ENCODE measurements at places on chromosomes 5 and 9.

DNA sequence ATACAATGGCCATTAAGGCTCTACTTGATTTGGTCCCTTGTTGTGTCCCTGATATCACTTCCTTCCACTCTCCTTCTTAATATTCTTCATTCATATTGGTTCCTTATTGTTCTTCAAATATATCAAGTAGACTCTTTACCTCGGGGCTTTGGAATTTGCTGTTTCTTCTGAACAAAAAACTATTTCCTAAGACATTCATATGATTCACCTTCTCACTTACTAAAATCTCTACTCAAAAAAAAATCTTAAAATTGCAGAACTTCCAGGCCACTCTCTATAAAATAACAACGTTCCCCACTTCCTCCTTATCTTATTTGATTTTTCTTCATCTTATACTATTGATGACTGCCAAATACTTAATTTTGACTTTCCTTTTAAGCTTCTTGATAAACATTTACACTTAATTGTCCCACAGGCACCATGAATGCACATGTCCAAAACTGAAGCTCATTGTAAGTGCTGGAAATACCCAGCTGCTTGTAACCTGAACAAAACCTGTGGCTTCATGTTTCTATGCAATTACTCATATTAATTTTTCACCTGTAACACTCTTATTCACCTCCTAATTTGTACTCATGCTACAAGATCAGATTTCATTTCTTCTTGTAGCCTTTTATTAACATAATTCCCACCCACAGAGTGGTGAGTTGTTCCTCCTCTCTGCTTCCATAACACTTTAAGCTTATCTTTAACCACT, 58.4 kb upstream of the NUDT12 start:
- no peak for DNase-seq

DNA sequence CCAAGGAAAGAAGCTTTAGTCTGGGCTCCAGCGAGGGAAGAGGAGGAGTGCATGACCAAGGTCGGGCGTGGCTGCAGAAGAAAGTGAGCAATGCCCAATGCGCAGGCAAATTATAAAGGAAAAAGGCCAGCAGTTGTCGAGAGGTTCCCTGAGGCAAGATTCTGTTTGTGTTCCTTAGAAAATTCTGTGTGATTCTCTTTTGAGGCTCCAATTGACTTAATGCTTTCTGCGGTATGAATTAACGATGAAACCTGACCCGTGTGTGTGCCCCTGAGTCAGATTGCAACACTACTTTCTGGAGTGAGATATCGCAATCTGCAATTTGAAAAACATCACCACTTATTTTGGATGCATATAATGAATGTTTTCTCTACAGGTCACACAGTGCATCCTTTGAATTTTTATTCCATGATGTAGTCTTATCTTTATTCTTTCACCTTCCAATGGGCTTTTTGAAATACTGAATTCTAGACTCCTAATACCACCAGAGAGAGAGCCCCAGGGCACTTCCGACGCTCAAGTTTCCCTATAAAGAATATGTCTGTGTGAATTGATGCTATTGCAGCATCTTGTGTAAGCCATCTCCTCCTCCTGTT, 117.9 kb upstream of the IL6ST start:
- peak; percentile 10 for DNase-seq

GRCh38 chr5:2180456-2180855, 297.7 kb upstream of the IRX4 start:
- no peak for DNase-seq

DNA sequence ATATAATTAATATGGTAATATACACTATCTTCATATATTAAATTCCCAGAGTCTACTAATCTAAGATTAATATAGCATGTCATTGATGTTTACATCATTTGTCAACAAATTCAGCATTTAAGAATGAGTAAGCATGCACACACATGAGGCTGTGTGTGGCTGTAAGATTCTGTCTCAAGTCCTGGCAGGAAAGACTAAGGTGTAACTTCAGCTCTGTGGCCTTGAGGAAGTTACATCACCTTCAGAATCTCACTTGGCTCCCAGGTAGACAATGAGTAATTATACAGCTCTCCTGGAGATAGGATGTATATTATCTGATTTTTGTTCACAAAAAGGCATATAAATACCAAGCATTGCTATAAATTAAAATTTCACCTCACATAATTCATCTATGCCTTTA, 119.4 kb upstream of the IQGAP2 start:
- no peak for DNase-seq

- DNase-seq: no peak
Observed at GRCh38 chr9:125649315-125649714, 57.7 kb downstream of the MAPKAP1 start.

- no peak for DNase-seq
Observed at GRCh38 chr5:40401284-40402006, 278.3 kb upstream of the PTGER4 start.

DNA sequence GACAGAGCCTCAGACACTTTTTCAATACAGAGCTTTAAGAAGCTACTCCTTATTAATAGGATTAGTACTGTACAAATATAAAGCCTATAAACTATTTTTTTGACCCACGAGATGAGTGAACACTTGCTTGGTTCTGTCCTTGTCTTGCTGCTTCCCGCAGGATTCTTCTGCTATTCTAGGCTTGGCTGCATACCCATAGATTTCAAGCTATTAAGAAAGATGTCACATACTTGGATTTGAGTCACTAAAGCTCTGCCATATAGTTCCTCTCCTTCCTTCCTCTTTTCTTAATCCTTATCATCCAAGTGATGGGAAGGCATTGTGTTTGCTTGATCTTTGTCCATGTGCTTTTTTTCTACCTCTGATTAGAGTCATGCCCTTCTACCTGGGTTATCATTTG, 361.2 kb upstream of the TRPC7 start:
- no peak for DNase-seq

- DNase-seq: no peak
Observed at GRCh38 chr9:31740705-31741104, 643.7 kb upstream of the ACO1 start.

Data from NCI-H1048 (cell line).